ENCODE measurements at places on chromosomes 12 and 14.
A peak's percentile ranks its signal among the peaks of the same experiment; 100 is the strongest.

DNA sequence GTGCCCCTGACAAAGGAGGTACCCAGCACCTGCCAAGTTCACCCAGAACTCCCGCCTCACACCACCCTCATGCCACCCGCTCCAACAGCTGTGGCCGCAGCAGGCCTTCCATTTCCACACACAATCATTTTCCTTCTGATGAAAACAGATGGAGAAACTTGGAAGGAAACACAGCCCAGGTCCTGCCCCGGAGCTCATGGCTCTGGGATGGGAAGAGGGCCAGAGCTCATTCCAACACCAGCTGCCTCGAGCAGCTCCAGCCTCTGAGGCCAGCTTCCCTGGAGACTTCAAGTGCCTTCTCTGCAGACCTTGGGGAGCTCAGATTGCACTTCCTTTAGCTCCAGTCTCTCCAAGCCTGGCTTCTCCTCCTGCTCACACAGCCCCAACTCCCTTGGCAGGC is 55.1 kb upstream of the CMKLR1 start:
- DNase-seq: no peak

DNA sequence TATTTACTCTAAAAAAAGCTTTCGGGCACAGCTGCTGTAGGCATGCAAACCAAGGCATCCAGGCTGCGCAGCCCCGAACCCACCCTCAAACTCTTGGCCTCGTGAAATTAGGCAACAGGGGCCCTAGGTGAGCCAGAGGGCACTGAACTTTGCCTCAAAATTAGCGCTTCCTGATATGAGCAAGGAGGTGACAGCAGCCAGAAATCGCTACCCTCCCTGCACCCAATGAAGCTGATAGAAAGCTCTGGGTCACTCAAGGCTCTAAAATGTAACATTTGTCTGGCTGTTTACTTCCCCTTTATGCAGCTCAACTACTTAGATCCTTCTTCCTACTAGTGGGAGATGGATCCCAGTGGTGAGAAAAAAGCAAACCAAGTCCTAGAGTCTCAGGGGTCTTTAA is 61.8 kb downstream of the PITPNM2 start:
- DNase-seq: no peak

DNA sequence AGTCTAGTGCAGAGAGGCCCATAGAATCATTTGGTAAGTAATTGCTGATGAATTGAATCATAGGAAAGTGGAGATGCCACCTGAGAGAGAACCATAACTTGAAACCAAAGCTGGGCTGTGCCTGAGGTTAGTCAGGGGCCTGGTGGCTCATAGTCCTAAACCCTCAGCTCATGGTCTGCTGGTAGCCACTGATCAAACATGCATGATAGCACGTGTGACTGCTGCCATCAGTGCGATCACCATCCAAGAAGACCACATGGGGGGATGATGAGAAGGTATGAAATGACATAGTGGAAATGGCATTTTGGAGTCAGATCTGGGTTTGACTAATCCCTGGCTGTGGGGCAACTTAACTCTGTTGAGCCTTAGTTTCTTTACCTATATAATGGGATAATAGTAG is 190.5 kb downstream of the CACNA1C start:
- no peak for DNase-seq

DNA sequence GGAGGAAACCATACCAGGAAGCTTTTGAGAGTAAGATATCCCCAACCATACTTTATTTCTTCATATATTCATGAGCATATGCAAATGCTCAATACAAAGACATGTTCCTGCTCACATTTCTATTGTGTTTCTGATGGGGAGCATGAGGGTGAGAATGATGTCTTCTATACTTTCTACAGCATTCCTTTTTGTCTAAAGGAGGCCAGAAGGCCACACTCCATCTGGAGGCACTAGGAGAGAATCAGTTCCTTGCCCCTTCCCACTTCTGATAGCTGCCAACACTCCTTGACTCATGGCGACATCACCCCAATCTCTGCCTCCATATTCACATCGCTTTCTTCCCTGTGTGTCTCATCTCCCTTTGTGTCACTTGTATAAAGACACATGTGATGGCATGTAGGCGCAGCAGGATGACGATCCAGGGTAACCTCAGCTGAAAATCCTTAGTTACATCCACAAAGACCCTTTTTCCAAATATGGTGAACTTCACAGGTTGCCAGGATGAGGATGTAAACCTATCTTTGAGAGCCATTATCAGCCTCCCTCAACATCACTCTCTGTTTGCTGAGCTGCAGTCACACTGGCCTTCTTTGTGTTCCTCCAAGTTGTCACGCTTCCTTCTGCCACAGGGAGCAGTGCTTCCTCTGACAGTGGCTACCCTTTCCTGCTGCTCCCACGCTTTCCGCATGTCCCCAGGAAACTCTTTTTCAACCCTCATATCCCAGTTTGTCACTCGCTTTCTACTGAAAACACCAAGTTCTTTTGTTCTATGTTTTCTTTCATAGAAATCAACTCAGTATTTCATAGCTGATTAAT is 96.9 kb downstream of the STXBP6 start:
- no peak for DNase-seq

- no peak for DNase-seq
Measured at GRCh38 chr12:46366771-46367170, 5.8 kb downstream of the SLC38A2 start.

DNA sequence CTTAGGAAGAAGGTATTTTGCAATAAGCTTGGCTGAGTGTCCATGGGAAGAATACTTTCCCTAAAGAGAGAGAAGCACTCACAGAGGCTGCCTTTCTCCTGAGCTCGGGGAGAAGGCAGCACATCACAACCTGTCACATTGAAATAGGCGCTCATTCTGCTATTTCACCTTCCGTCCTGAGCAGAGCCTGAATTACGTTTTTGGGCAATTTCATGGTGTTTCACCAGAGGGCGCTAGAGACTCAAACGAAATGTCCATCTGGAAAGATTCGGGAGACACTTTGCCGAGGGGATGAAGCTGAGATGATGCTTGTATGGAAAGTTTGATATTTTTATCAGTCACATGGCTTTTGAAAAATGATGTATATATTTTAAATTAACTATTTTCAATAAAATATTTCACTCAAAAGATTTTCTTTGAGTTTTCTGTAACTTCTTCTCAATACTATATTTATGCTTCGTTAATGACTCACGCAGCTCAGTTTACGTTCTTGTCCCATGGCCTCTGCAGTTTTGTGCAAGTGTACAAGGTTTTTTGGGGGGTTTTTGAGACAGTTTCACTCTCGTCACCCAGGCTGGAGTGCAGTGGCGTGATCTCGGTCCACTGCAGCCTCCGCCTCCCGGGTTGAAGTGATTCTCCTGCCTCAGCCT is 17.4 kb upstream of the B4GALNT3 start:
- DNase-seq: peak; percentile 32

GRCh38 chr12:121579190-121579791 is 1.5 kb downstream of the KDM2B start:
- no peak for DNase-seq

DNA sequence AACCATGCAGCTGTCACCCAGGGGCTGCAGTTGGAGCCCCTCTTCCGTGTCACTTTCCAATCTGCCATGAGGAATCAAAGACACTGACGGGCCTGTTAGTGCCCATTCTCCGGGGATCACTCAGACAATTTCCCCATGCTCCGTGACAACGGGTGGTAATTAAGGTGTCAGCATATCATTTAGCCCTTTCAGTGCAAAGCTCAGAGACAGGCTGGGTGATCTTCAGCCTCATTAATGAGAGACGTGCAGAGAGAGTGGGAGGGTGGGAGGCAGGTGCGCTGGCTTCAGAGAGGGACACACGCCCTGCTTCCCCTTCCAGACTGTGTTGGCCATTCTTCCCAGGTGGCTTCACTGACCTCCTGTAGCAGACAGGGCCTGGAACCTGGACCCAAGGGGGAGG is 58.7 kb downstream of the MVK start:
- no peak for DNase-seq

DNA sequence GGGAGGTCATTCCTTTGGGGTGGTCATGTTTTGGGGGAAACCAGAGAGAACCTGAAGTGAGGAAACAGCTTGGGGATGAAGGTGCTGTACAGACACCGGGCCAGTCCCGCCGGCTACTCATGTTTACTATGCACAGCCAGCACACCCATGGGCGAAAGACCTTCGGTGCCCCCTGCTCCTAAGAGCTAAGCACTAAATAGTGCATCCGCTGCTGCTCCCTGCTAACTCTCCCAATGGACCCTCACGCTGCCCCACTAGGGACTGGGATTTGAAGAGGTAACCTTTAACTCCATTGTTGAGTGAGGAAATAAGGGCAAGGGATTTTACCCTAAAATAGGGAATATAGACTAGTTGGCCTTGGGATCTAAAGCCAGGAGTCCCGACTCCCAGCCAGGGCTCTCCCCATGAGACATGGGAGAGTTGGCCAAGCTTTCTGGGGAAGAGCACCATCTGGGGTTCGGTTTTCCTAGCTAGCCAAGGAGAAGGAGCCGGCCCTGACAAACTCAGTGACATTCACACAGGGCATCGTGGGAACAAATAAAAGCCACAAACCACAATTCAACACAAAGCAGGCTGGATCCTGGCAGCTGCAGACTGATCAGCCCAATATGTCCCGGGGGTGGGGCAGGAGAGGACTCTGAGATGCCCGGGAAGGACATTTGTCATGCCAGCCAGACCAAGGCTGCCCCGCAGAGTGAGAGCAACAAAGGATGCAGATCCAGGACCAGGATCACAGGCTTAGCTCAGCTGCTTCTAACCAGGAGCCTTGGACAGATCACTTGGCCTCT is 91.7 kb downstream of the SINHCAF start:
- DNase-seq: peak; percentile 31

DNA sequence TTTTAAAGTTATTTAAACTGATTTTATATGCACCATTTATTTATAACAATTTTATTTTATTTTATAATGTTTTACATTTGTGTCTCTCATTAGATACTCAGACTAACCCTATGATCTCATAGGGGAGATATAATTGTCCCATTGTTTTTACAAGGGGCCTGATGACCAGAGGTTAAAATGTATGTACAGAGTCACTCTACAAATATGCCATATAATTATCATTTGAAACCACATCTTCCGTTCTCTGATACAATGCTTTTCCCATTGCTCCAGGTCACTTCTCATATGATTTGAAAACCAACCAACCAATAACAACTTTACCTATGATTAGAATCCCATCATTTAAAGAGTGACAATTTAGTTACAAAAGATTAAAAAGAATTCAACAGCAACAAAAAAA is 137.8 kb downstream of the GPHN start:
- DNase-seq: peak; percentile 71

- DNase-seq: no peak
Measured at GRCh38 chr12:120138366-120138765, 21.8 kb upstream of the RAB35 start.

DNA sequence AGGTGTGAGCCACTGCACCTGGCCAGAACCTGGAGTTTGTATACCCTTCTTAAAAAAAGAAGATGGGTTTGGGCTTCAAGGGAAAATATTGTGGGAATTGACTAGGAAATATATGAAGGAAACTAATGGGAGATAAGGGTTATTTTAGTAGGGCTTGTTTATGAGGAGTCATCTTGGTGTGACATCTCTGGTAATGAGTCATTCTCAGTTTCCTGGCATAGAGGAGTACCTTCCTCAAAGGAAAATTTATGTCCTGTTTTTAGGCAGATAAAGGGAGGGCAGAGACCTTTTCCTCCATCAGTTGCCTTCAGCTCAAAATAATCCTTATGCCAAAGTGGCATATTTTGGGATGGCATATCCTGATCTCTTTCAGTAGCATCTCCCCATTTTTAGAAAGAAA is 30.6 kb upstream of the NFKBIA start:
- DNase-seq: peak; percentile 22

- peak; percentile 33 for DNase-seq
Measured at GRCh38 chr14:95023886-95024285, 133.4 kb downstream of the DICER1 start.

GRCh38 chr14:66998013-66998412 is 191.2 kb upstream of the GARIN2 start:
- no peak for DNase-seq

DNA sequence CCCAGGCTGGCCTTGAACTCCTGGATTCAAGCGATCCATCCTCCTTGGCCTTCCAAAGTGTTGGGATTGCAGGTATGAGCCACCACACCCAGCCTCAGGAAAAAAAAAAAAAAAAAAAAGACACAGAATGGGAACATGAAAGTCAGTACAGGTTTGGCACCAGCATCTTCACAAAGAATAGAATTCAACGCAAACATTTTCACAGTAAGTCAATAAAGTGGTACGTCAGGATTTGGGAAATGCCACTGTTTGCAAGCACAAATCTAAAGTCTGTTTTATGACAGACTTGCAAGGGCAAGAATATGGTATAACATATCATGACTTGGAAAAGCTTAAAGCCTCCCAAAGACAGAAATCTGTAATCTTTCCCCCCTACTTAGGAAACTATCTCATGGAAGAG is 34.9 kb upstream of the WDR89 start:
- DNase-seq: no peak

GRCh38 chr12:48779869-48780268 is 9.0 kb downstream of the ADCY6 start:
- DNase-seq: no peak

DNA sequence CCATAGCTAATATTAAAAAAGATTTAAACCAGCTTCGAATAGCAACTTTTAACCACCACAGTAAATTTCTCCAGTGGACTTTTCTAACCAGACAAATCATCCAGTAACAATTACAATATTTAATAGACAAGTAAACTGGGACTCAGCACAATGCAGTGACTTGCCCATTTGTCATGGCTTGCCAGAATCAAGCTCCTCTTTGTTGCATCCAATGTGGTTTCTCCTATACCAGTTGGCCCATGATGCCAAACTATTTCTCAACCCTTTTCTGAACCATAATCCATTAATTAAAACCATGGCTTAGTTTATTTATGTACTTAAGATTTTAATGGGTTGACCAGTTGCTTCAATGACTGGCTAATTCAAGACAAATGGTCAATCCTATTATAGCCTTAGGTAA is 64.4 kb downstream of the DIO2 start:
- DNase-seq: peak; percentile 80

GRCh38 chr12:103691063-103691462 is 104.0 kb downstream of the STAB2 start:
- no peak for DNase-seq

GRCh38 chr12:16348435-16349130 is 1.1 kb downstream of the MGST1 start:
- DNase-seq: peak; percentile 15

- DNase-seq: no peak
Measured at GRCh38 chr12:39405580-39405979, 37.3 kb downstream of the KIF21A start.

- no peak for DNase-seq
Measured at GRCh38 chr14:72754949-72755348, 139.0 kb downstream of the DPF3 start.

- DNase-seq: no peak
Measured at GRCh38 chr14:51012055-51012454, 67.8 kb upstream of the PYGL start.

DNA sequence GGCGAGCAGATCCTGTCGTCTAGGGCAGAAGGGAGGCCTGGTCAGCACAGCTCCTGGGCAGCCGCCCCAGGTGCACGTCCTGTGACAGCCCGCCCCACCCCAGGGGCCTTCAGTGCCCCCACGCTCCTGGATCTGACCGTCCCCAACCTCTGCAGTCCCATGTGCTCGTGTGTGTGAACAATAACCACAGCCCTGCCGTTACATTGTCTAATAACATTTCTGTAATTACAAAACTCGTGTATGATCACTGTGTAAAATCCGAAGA is 39.8 kb downstream of the CHGA start:
- DNase-seq: no peak

- no peak for DNase-seq
Measured at GRCh38 chr14:100498068-100498467, 89.1 kb downstream of the BEGAIN start.

GRCh38 chr12:117309276-117309925 is 52.0 kb downstream of the NOS1 start:
- DNase-seq: no peak

All from mammary epithelial cell (primary cell).